ENCODE measurements at places on chromosomes 11 and 22.

GRCh38 chr11:111720801-111721494, 45.2 kb downstream of the PPP2R1B start:
- DNase-seq = no peak

DNA sequence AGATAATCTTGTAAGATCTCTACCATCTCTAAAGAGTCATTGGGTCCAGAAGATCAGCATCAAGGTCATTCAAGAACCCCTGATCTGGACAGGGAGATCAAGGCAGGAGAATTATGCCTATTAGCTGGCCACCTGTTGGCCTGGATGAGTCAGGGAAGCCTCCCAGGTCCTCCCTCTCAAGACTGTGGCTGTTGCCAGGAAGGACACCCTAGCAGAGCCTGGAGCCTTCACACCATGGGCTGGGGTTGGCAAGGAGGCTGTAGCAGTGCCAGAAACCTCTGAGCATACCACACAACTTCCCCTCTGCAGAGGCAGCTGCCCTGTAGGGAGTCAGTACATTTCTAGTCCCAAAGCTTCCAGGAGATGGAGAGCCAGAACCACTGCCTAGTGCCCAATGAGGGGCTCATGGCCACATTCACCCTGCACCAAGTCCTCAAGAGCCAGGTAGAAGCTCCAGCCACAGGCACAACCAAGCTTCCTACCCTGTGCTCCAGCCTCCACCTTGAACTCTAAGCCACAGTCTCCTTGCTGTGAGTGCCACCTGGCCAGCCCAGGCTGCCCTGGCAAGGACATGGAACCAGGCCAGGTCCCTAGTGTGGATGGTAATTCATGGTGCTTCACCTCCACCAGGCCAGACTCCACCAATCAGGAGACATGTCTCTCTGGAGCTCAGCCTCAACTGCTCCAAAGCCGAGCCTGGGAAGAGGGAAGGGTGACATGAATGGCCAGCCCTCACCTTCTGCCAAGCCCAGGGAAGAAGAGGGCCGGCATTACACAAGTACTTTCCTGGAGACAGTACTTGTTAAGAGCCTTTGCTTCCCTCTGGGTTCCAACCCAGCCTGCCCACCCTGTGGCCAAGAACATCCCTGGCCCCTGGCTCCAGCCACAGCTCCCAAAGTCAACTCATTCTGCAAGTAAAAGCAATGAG, 124.3 kb downstream of the BUD13 start:
- DNase-seq = no peak

DNA sequence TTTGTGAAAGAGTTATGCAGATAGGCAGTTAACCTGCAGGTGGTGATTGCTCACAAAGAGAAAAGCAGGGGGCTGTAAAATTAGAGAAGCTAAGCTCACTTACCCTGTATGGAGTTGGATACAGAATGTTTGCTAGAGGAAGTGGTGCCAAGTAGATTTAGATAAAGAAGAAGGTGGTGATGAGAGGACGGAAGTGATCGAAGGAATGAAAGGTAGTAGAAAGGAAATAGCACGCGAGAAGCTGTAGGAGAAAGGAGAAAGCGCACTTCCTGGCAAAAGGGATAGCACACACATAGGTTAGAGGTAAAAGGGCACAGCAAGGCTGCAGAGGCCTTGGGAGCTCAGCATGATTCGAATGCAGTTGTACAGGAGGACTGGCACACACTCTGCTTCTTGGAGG, 87.3 kb upstream of the CTSC start:
- no peak for DNase-seq

- DNase-seq = no peak
Measured at GRCh38 chr11:119236490-119236889, 30.4 kb downstream of the CBL start.

DNA sequence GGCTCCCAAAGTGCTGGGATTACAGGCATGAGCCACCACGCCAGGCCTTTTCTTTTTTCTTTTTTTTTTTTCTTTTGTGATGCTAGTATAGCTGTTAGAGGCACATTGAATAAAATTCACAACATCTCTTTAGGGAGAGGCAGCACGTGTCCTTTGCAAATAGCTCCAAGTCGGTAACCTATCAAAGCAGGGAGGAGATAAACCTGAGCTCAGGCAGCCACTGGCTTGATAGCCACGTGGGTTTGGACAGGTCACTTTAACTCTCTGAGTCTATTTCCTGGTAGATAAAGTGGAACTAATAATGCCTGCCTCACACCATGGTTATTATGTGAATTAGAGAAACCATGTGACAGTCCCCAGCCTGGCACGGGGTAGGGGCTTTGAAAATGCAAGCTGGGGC, 43.1 kb upstream of the ATXN10 start:
- no peak for DNase-seq

DNA sequence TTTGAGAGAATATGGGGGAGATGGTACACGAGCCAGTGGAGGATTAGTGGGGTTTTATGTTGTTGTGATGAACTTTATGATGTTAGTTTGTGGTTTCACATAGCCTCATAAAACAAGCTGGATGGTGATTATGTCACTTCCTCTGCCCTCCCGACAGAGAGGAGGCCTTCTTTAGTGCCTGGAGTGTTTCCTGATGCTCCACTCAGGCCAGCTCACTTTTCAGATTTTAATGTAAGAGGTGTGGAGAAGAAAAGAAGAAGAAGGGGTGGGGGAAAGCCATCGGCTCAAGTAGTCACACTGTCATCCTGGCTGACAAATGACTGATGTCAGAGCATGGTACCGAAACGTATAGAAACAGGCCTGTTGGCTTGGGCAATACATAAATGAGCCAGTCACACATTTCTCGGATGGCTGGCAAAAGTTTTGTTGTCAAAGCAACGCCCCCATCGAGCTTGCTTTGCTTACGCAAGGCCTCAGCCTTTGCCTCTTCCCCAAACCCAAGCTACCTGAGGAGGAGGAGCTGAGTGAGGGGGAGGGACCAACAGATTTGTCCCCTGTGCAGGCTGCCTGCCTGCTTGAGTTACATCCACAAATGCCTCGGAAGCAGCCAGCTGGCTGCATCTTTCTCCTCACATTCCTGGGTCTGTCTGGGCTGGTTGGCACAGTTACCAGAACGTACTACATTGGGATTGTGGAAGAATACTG, at the start of gene HEPHL1:
TSS of gene HEPHL1 (plus strand) at position 578 of the 705 bp plus-strand sequence. CDS start at position 593, 15 bp downstream.
- DNase-seq = no peak

DNA sequence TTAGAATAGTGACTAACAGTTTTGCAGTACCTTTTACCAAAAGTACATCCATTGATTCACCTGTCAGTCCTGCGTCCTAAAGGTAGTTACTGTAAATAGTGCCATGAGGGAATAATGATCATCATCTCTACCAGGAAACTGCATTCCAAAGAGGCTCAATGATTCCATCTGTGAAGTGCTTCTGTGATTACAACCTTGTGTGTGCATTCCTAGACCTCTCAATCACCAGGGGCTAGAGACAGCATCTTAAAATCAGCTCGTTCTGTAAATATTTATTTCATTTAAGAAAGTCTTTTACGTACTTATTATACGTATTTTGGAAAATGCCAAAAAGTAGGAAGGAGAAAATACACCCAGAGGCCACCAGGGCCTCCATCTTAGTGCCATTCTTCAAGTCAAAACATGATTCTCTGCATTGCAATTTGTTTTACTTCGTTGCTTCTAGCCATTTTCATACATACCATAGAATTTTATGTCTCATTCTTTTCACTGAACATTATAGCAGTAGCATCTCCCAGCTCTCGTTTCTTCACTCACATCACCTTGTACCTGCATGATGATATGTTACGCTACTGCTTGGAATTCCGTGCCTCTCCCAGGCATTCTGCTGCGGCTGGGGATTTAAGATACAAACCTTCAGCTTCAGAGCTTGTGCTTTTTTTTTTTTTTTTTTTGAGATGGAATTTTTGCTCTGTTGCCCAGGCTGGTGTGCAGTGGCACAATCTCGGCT, 117.0 kb downstream of the SEZ6L start:
- no peak for DNase-seq

DNA sequence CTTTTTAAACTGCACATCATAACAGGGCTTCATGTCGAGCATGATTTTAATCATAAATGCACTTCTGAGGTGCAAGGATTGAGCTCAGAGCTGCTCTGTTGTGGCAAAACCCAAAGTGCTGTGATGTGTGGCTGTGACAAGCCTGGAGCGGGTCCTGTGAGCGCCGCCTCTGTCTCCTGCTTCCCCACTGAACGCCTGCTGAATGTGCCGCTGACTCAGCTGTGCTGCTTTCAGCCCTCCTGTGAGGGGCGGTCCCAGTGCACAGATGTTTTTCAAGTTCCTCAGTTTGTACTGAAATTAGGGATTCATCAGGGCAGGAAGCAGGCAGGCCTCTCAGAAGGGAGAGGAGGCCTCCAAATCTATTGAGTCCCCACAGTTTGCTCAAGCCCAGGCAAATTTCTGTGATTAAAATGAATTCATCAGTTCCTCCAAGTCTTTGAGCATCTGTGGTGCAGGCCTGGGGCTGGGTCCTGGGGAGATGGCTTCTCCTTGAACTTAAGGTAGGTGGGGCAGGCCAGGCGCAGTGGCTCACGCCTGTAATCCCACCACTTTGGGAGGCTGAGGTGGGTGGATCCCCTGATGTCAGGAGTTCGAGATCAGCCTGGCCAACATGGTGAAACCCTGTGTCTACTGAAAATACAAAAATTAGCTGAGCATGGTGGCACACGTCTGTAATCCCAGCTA, 3.0 kb upstream of the GTSE1 start:
- DNase-seq = no peak

DNA sequence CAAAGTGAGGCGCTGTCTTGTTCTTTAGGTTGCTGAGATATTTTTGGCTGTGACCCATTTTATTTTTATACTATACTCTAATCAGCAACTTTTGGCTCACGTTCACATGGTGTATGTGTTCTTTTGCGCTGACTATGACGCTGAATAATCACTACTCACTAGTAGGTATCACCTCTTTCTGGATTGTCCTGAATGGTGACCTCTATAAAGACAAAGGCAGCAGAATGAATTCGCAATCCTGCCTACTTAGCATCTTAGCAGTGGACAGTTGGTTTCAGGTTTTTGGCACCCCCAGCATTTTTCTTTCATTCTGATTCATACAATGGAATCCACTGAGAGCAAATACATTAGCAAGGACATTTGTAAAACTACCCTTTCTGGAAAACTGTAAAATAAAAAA, 351.3 kb downstream of the JRKL start:
- DNase-seq = no peak

All from neural crest cell (in vitro differentiated cells).